T-helper 2 cell (primary cell): ENCODE measurements at places on chromosomes 7 and 10.

- DNase-seq: no peak
Measured at GRCh38 chr7:134905375-134905774, 80.9 kb upstream of the AGBL3 start.

DNA sequence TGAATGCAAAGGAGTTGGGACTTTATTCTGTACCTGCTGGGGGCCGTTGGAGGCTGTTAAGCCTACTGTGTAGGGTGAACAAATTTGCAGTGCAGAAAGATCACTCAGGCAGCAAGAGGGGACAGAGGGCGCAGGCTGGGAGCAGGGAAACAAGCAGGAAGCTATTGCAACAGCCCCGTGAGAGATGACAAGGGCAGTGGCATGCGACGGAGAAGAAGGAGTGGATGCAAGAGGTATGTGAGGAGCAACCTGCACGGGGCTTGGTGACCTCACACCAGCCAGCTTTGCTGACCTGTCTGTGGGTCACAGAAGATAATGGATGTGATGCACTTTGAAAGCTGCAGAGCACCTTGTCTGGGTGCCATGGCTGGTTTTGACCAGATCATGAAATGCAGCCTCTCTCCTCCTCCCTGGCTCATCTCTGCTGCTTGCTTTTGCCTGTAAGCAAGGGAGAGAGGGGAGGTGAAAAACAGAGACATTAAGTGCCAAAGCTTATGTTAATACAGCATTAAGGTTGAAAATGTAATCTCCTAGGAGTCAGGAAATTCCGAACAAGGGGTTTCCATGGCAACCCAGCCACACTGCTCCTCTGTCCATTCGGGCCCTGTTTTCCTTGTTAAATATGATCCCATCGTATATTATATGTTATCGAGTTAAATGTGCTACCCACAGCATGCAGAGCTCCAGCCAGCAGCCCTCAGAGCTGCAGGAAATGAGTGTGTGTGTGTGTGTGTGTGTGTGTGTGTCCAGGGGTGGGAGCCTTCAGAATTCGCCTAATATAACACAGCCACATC lies 314.3 kb upstream of the ZMIZ1 start:
- peak; percentile 24 for DNase-seq

DNA sequence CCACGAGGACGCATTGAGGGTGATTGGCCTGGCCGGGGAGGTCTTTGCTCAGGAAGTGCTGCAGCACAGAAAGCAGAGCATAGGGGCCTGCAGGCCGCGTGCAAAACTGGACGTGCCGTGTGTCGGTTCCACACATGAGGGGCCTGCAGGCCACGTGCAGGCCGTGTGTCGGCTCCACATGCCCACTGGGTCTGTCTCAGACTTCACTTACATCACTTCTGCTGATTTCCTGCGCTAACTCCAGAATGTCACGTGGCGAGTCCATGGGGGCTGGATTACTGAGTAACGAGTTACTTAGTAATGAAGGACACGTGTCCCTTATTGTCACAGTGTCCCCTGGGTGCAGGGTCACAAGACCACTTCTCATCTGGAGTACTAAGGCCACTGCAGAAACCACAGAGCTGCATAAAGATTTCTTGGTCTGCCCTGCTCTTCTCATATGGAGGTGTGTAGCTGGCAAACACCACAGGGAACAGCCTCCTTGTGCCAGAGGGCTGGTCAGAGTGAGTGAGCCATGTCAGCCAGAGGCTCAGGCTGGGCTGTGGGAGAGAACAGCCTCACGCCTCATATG lies 60.8 kb downstream of the GDI2 start:
- no peak for DNase-seq

GRCh38 chr7:43764807-43765491 lies 6.5 kb downstream of the BLVRA start:
- DNase-seq: no peak

GRCh38 chr10:76453332-76453731 lies 1021.9 kb downstream of the LRMDA start:
- DNase-seq: no peak

DNA sequence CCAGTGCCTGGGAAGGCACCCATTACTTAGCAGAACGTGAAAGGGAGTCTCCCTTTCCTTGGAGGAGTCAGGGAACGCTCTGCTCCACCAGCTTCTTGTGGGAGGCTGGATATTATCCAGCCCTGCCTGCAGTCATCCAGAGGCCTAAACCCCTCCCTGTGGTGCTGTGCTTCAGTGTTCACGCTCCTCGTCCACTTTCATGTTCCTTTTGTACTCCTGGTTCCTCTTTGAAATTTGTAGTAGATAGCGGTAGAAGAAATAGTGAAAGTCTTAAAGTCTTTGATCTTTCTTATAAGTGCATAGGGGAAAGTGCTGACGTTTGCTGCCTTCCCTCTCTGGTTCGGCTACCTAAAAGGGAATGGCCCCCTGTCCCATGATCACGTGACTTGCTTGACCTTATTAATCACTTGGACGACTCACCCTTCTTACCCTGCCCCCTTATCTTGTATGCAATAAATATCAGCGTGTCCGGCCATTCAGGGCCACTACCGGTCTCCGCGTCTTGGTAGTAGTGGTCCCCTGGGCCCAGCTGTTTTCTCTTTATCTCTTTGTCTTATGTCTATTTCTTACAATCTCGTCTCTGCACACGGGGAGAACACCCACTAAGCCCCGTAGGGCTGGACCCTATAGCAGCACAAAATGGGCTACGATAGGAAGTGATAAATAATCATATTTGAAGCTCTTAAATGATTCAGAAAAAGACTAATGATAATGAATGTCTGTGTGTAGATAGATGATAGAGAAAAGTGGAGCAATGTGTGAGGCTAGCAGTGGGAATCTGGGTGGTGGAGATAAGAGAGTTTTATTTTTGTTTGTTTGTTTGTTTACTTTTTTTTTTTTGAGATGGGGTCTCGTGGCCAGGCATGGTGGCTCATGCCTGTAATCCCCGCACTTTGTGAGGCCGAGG lies 5.8 kb upstream of the ESYT2 start:
- DNase-seq: no peak

DNA sequence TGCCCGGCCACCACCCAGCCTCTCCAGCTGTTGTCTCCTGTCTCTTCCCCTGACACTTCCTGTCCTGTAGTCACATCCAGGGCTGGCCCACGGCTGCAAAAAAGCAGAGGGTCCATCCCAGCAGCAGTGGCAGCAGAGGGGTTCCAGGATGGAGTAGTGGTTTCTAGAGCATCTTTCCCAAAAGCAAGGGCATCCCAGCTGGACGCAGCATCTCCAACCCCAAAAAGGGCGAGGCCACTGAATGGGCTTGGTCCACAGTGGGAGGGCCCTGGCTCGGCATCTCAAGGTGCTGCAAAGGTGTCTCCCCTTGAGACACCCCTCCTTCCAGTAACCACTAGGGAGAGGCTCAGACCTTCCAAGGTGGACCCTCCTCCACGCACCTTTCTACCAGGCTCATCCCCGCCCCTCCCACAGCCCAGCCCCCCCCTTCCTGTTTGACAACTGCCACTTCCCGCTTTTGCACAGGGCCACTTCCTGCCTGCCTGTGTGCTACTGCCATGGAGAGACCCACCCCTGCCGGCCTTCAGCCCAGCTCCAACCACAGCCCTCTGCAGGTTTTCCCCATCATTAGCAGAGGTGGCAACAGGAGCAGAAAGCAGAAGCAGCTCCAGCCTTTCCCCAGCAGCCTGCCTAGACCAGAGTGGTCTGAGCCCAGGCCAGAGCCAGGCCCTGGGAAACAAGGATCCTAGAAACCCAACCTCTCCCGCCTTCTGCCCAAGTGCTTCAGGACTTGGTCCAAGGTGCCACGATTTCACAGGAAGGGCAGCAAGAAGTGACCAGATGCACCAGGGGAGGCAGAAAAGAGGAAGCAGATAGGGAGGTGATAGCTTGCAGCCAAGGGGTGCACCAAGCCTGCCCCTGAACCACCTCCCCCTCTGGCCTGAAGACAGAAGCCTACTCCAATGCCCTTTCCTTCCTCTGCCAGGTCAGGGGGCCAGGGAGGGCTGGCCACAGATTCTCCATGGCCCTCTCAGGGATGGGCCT lies 8.6 kb downstream of the CAMK2G start:
- peak; percentile 35 for DNase-seq

DNA sequence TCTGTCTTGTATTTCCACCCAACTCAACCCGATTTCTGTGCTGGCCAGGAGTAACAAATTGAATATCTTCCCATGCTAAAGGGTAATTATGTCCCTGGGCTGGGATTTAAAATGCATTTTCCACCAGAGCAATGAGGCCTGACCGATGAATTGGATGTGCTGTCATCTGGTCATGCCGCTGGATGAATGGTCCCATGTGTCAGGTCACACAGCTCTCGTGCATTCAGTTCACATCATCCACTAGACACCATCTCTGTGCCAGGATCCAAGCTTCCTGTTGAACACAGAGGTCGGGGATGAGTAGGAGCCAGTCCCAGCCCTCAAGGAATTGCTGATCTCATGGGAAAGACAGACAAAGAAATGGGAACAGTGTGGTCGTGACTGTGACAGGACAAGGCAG lies 200.8 kb downstream of the ADRA2A start:
- no peak for DNase-seq

- no peak for DNase-seq
Measured at GRCh38 chr10:102167861-102168260, 15.7 kb downstream of the NOLC1 start.

DNA sequence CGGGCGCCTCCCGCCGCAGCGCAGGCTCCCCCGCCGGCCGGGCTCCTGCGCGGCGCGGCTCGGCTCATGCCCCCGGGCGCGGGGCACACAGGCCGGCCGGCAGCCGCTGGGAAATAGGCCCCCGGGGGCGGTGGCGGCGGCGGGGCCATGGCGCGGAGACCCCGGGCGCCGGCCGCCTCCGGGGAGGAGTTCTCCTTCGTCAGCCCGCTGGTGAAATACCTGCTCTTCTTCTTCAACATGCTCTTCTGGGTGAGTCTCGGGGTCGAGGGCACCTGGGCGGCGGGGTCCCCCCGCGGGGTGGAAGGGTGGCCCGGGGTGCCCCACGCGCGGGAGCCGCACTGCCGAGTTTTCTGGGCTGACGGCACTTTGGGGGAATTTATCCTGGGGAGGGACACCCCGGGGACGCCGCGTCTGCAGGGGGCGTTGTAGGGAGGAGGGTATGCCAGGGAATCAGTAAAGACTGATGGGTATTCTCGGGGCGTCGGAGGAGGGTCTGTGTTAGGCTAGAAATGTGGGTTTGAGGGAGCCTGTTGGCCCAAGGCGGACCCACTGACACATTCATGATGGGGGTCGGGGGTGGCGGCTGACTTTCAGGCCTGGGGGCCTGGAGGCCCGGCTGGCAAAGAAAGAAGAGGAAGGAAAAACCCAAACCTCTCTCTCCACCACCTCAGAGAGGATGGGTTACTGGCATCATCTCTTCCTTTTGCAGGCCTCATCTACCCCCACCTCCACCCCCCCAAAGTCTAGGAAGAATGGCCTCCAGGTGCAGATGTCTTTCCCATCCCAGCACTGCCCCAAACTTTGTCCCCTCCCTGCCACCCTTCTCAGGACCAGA lies 544 bp downstream of the TSPAN33 start:
- no peak for DNase-seq

DNA sequence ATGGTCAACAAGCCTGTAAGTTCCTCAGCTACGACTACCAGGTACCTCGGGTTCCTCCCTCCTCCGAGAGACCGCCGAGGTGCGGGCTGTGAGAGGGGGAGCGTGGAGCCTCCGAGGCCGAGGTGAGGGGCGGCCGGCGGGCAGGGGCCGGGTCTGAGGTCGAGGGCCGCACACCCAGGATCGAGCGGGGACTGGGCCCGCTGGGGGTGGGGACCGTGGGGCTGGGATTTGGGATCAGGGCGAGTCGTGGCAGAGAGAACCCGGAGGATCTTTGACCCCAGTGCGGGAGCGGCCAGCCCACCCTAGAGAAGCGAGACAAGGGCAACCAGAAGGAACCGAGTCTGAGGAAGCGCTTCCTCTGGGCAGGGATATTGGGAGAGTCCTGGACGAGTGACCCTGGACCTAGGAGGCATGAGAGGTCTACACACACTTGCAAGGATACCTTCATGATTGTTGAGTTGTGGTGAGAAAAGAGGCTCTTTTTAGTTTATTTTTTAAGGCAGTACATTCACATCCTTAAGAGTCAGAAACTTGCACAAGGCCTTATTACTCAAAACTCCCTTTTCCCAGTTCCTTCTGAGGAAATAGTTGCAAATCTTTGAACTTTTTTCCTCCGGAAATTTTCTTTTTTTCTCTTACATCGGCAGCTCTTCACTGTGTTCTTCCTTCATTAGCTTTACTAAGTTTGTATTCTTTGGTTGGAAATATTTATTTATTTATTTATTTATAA lies 395 bp downstream of the ZNF487 start:
- no peak for DNase-seq

- no peak for DNase-seq
Measured at GRCh38 chr7:96781919-96782318, 72.3 kb upstream of the SEM1 start.

GRCh38 chr10:48491392-48492139 lies 113.3 kb downstream of the ARHGAP22 start:
- no peak for DNase-seq

DNA sequence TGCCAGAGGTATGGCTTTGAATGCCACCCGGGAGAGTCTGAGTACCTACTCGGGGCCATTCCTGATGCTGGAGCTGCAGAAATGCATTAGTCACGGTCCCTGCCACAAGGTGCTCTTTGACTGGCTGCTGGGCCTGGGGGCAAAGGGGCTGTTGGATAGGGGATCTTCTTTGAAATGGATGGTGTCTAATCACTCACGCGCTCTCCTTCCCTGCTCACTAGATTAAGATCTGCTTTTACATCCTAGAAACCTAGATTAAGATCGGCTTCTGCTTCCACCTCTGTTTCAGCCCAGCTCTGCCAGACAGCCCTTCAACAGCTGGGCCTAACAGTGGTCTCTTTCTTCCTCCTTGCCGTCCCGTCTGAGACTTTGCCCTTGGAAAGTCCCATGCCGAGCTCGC lies 57.2 kb downstream of the PAX2 start:
- no peak for DNase-seq

DNA sequence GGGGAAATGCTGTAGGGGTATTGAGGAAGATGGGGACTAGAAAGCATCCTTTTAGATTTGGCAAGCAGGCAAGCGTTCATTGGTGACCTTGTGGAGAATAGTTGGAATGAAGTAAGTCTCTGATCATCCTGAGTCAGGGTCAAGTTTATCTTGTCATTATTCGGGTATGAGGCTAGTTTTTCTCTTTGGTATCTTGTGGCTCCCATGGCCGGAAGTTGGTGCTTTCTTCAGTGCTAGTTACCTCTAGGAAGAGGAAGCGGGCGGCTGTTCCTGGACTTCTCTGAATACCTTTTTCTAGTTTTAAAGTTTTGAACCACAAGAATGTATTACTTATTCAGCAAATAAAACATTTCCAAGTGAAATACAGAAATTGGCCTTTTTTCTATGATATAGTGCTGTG lies 9.2 kb downstream of the CREM start:
- DNase-seq: no peak
